ENCODE measurements at places on chromosomes 2 and 18.

GRCh38 chr2:178345951-178346350 is 105.0 kb downstream of the PRKRA start:
- DNase-seq: no peak

DNA sequence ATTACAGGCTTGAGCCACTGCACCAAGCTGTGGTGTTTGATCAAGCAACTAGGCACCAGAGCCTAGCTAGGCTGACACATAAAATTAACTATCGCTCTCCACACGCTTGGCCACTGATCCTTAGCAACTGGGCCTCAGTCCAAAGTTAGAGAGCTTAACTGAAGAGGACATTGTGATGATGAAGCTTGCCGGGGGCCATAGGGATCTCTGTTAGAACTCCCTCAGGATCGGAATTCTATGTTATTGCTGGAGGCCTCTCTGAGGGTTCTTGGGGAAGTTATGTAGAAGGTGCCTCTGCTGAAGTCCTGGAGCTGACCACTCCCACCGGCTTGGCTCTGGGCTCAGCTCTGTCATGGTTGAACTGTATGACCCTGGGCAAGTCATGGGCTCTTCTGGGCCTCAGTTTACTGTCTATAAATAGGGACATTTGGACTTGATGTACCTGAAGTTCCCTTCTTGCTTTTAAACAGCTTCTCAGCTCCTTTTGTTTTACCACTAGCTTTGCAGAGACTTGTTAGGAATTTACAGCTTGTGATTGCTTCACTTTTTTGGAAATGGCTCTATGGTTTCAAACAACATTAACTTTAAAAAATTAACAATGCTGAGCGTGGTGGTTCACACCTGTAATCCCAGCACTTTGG is 44.1 kb downstream of the GATA6 start:
- no peak for DNase-seq

- no peak for DNase-seq
Measured at GRCh38 chr2:127706215-127706990, 5.1 kb downstream of the SFT2D3 start.

DNA sequence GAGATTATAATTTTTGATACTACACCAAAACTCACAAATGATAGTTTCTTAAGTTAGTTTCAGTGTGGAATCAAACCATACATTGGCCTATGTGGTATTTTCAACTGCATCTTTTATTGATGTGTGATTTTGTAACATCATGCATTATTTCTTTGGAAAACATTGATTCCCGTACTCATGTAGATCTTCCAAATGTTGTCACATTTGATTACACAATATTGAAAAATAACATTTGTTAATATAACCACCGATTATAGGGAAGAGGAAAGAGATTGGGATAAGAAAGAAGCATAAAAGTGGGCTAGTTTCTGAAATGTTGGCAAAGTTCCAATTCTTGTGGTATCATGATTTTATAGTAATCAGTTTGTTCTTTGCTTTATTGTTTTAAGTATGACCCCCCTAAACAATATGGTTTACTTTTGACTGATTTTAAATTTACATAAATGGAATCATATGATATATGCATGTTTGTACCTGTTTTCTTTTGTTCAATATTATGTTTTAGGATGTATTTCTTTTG is 117.2 kb upstream of the OTX1 start:
- no peak for DNase-seq
